ENCODE measurements at places on chromosomes 1 and 21.

- DNase-seq: no peak
Measured at GRCh38 chr1:210558302-210558701, 229.6 kb downstream of the HHAT start.

DNA sequence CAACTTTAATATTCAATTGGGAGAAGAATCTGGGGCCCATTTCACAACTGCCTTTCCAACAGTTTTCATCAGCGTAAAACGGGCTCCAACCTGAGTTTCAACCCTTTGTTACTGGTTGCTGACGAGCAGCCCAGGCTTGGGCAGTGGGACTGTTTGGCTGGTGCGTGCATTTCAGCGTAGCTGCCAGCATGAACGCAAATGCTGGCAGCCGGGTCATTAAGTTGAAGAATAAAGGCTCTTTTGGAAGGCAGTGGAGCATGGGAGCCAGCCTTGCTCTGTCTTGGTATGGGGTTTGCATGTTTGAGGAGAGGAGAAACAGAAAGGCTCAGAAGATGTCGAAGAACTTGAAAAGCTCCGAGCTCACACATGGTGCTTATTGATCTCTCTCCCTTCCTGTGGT is 40.7 kb downstream of the WDR3 start:
- no peak for DNase-seq

DNA sequence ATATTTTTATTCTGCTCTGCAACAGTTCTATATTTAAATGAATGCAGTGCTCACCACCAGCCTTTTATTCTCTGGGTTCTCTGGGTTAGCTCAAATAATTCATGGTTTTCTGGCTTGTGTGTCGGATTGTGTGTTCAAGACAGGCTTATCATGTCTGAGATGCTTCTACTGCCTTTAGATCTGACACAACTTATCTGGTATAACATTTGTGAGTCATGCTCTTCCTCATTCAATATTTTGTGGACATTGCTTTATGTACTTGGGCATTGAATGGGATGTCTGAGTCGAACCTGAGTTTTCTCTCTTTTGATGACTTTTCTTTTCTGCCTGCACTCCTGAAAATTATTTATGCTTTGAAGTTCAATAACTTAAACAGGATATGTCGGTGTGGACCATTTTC is 17.6 kb upstream of the PKP1 start:
- DNase-seq: no peak

DNA sequence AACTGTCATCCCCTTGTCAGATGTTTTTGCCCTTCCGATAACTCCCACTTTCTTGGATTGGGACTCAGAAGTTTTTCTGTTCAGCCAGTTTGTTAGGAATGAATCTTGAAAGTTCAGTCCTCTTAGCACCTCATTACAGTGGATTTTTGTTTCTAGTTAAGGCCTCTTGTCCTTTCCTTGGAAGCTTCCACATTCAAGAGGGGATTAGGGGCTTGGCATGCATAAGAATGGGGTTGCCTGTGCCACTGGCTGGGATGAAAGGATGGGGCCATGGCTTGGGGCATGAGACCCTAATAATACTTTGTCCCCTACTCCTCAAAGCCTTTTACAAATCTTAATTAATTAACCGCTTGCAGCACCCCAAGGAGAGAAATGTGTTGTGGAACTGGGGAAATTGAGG is 2.4 kb upstream of the DHDDS start:
- no peak for DNase-seq

DNA sequence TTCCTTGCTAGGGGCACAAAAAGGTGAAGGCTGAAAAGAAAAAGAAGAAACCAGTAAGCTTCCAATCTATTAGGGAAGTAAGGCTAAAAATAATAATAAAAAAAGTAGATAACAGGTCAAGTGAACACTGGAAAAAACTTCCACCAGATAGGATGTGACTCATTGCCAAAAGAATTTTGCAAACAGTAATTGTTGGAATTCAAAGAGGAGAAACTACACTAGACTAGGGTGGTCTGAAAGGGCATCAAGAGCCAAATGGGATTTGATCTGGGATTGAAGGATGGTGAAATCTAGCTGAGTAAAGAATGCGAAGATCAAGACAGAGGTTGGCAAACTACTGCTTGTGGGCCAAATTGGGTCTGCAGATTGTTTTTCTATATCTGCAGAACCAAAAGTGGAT is 6.0 kb upstream of the ST6GALNAC3 start:
- no peak for DNase-seq

- DNase-seq: no peak
Measured at GRCh38 chr1:54135436-54136120, 17.2 kb downstream of the CDCP2 start.

- no peak for DNase-seq
Measured at GRCh38 chr1:222233444-222234158, 314.3 kb downstream of the HHIPL2 start.

DNA sequence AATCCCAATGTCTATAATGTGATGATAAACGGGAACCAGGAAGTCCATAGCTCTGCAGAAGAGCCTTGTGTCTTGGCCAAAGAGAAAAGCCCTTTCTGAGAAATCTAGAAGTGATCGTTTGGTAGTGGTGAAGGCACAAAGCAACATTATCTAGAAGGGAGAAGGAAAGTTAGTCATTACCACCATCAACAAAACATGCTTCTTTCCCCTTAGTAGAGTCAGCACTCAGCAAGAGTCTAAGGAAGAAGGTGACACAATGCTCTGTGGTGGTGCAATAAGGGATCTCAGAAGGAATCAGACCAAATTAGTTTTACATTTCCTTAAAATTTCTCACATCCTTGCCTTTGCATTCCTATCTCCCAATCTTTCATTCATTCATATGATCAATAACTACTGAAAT is 134.4 kb upstream of the PRDX6 start:
- no peak for DNase-seq

DNA sequence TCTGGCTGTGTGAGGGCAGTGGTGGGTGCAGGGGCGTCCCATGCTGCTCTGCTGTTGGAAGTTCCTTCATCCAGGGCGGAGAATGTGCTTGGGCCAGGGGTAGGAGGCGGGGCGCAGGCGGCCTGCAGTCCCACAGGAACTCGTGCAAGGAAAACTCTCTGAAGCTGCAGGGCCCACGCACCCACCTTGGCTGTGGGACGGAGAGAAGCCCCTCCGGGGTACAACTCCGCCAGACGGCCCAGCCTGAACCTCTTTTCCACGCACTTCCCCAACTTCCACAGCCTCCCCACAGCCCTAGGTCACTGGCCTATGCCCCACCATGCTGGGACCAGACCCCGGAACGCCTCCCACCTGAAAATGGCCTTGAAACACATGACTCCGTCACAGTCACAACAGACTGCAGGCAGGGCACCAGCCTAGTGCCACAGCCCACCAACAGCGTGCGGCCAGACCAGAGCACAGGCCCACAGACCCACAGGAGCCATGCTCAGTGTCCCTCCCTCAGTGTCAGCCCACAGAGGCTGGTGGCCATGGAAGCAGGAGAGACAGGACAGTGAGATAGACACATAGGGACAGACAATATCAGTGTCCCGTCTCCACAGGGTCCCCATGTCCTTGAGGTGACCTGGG is 47.8 kb downstream of the WNT9A start:
- DNase-seq: no peak

- DNase-seq: no peak
Measured at GRCh38 chr1:184698969-184699368, 55.7 kb downstream of the EDEM3 start.

- no peak for DNase-seq
Measured at GRCh38 chr1:109365642-109366204, 32.0 kb downstream of the SORT1 start.

DNA sequence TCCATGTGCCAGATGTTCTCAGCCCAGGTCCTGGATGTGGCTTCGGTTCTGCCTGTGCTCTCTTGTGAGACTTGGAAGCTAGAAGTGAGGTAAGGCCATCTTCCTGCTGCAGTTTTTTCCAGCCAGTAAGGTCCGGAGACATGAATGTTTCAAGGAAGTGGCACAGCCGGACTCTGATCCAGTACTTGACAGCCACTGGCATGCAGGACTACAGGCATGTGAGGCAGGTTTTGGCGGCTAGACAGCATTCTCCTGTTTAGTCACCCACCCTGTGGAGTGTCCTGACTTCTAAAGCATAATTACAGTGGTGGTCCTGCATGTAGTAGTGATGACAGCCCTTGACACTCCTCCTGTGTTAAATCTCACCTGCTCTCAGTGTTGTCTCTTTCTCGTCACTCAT is 72.3 kb downstream of the TNFSF4 start:
- DNase-seq: no peak
